AG09319 (cell line): ENCODE measurements at places on chromosomes 6 and 20.
A peak's percentile ranks its signal among the peaks of the same experiment; 100 is the strongest.

DNA sequence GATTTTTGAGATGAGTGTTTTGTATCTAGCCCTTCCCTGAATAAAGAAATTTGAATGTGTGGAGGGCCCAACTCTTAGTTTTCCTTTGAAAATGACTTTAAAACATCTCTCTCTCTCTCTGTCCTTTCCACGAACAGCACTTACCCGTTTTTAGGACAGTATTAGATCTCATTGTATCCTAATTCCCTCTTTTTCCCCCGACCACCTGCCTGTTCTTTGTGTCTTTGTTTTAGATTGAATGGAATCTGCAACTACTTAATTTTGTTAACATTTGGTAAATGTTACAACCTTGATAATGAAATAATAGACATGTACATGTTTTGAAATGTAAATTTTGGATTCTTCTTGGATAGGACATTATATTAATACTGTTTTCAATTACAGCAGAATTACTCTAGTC, 3.1 kb downstream of the DSP start:
- DNase-seq: no peak

- DNase-seq: no peak
Observed at GRCh38 chr6:155498370-155498769, 42.7 kb upstream of the NOX3 start.

GRCh38 chr6:119274197-119274595, 75.4 kb downstream of the MAN1A1 start:
- no peak for DNase-seq

DNA sequence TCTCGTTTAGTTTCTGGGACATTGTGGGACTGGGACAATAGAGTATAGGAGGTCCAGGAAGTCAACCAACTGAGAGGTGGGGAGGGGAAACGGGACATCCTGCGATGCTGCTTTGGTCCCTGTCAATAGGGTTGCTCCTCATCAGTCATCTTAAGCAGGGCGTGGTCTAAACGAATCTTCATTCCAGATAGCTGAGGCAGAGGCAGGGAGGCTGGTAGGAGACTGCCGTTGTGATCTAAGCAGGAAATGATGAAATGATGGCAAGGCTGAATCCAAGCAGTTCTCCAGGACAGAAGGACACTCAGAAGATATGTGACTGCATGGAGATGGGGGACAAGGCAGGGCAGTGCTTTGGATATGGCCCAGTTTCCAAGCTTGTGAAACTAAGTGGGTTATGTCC, 953.4 kb downstream of the KIF16B start:
- DNase-seq: no peak

- peak; percentile 5 for DNase-seq
Observed at GRCh38 chr6:105077596-105078385, 102.0 kb downstream of the POPDC3 start.

- no peak for DNase-seq
Observed at GRCh38 chr20:19658137-19658536, 99.9 kb upstream of the RIN2 start.

DNA sequence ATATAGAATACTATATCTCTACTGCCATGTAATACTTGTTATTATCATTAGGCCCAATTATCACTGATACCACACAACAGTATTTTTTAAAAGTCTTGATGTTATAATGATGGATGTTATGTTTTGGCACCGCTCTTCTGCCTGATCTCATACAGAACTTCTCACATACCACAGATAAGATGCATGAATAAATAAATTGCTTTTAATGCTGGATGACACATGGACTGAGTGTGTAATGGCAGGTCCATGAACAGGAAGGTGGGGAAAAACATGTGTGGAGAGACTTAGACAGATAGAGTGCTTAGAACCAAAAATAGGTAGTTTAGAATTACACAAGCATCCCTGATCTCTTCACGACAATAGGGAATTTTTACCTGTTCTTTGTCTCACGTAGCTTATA, 258.4 kb upstream of the MARCKS start:
- no peak for DNase-seq

- peak; percentile 22 for DNase-seq
Observed at GRCh38 chr6:14848019-14848418, 397.9 kb upstream of the JARID2 start.

DNA sequence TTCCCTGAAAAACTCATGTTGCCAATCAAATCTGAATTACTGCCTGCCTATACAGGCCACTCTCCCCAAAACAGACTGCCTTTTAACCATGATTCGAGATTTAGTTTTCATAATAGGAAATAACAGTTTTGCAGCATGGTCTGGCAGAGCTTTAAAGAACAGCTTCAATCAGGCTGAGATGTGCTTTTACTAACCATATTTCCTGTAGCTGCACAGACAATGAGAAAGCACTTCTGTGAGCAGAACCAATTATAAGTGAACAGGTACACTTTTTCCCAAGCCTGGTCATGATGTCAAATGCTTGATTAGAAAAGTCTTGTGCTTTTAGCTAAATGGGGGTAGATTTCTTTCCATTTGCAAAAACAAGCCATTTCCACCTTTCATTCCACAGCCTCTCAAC, 108.2 kb downstream of the THEMIS start:
- no peak for DNase-seq

GRCh38 chr20:52747845-52748284, 224.3 kb upstream of the TSHZ2 start:
- no peak for DNase-seq

DNA sequence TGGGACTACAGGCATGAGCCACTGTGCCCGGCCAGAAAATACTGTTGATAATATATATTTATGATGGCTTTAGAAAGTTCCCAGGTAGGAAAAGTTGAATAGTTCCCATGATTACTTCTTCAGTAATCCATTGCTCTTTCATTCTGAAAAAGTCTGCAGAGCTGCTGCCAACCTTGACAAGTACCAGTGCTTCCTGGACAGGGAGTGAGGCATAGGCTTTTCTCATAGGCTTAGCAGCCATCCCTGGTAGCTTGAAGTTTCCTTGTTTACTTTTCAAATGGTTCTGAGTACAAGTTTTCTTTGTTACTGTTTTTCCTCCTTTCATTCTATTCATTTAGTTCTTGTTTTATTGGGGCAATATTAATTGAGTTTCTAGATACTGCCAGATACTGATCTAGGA, 7.8 kb downstream of the RWDD1 start:
- DNase-seq: no peak

DNA sequence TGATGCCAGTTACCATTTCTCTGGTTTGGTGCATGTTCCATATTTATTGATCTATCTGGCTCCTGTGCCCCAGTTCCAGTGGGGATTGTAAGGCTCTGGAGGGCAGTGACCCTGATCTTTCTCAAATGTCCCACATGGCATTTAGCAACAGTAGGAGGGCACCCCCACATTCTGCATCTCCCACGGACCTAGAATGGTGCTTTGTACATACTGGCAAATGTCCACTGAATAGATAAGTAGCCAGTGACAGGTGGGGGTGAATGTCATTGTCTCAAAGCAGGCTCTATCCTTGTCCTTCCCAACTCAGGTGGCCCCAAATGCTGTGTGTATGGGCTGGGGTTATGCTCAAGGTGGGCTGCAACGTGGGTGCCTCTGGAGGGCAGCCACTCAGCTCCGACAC, 84.2 kb downstream of the TMEM242 start:
- DNase-seq: no peak

GRCh38 chr6:97151601-97152000, 131.4 kb downstream of the MMS22L start:
- no peak for DNase-seq

- no peak for DNase-seq
Observed at GRCh38 chr6:166932116-166932515, 24.2 kb downstream of the RNASET2 start.

DNA sequence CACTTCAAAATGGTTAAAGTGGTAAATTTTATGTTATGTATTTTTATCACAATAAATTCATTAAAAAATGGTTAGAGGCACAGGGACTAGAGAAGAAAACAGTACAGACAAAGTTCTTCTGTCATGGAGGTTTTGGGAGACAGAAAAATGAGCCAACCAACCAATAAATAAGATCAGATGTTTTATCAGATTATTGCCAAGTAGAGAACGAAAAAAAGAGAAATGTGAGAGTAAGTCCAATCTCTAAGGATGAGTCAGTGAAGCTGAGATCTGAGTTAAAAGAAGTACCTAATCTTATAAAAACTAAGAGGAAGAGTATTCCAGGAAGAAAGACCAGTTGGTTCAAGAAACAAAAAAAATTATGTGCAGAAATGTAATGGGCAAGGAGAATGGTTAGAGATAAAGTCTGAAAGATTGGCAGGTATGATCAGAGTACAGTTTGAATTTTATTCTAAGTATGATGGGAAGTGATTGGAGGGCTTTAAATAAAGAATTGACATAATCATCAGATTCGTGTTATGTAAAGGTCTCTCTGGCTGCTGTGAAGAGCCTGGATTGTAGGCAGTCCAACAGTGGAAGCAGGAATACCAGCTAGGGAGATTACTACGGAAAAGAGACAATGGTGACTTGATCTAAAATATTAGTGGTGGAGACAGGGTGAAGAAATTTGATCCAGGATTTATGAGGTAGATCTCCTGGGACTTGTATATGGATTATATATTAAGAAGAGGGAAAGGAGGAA, 79.6 kb downstream of the RCAN2 start:
- DNase-seq: no peak

GRCh38 chr6:168133687-168134559, 54.9 kb upstream of the FRMD1 start:
- DNase-seq: no peak

DNA sequence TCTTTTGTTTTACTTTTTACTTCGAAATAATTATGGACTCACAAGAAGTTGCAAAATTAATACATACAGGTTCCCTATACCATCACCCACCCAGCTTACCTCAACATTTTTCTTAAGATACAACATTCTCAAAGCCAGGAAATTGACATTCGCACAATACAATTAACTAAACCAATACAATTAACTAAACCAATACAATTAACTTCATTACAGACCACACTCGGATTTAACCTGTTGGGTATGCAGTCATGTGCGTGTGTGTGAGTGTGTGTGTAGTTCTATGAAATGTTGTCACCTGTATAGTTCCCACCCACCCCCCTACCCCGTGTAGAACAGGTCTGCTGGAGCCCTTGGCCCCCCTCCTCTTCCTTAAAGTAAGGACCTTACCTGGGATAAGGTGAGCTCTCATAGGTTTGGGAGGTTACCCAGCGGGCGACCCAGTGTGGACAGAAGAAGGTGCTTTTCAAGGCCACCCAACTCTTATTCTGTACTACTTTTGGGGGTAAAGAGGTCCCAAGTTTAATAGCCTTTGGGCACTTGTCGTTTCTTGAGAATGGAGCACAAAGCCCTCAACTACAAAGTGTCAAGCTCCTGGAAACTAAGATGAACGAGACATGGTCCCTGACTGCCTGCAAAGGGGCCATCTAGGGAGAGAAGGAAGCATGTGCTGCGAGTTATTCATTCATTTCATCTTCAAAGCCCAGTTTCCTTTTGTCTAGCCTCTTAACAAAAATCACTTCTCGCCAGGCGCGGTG, 544 bp upstream of the STK38 start:
- DNase-seq: no peak

- peak; percentile 80 for DNase-seq
Observed at GRCh38 chr6:11586536-11586935, 49.0 kb downstream of the TMEM170B start.

GRCh38 chr6:36907781-36908180, 22.0 kb downstream of the C6orf89 start:
- DNase-seq: no peak

DNA sequence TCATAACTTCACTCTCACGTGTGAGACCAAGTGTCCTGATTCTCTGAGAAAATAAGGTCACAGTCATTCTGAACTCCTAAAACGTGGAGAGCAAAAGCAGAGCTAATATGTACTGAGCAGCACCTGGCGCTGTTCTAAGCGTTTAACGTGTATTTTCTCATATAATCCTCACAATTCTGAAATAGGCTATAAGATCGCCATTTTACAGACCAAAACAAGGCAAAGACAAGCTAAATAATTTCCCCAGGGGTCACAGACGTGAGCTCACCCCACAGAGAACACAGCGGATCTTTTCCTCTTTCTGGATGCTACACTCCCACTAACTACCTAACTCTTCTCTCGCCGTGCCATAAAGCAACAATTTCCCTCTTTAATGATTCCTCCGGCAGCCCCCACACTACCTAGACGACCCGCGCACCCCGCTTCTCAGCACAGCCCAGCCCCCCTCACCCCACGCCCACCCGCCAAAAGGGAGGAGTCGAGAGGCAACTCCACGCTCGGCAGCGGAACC, 636 bp downstream of the SUPT3H start:
- no peak for DNase-seq

- DNase-seq: no peak
Observed at GRCh38 chr6:34201455-34202107, 35.1 kb upstream of the HMGA1 start.

- DNase-seq: peak; percentile 79
Observed at GRCh38 chr6:116229287-116229913, 24.5 kb downstream of the TSPYL4 start.

GRCh38 chr6:75748743-75749538, at the start of gene MYO6:
MYO6 (plus strand) TSS chr6:75749239; CDS start chr6:75817548, 68,309 bp downstream.
- no peak for DNase-seq

DNA sequence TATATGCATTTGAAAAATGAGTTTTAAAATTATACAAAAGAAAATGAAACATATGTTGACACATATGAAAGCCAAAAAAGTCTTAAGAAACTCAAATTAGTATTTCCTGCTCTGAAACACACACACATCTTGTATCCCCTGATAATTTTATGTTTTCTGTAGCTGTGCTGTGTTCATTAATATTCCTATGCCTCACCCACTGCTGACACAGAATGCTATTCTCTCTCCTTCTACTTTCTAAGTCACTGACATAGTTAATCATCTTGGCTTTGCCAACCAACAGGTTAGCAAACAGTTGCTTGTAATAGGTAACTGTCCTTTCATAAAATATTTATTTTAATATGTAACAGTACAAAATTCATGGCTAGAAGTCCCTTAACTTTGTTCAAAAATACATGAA, 140.7 kb downstream of the DST start:
- DNase-seq: no peak

- no peak for DNase-seq
Observed at GRCh38 chr6:150119173-150119572, 23.7 kb upstream of the PPP1R14C start.

DNA sequence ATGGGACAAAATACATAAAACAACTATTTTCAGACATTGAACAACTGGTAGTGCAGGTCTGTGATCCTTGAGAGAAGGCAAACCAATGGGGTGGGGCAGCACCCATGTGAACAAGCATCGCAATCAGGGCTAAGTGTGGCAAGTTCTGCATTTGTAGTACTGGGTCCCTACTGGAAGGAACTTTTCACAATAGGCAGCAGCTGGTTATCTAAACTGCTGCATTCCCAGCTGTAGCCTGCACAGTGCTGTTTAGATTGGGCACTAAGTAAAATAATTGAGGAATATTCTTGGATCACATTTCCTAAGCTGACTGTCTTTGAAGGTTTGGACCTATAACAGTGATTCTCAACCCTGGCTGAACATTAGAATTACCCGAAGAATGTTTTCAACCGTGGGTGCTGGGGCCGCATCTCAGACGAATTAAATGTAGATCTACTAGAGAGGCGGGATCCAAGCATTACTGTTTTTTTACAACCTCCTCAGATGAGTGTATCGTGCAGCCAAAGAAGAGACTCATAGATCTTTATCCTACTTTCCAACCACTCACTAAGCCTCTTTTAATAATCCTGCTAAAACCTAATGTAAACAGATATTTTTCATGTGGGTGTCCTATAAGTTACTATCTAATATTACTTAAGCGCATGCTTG, 12.4 kb upstream of the MAP3K4 start:
- no peak for DNase-seq
